ENCODE measurements at places on chromosomes 6 and 20. TPM values are rescaled to one million over a fixed set of nuclear protein-coding genes. Genes with fewer than 3 reads are reported as not detected.

EBF4 gene
- polyA plus RNA-seq, result 31.8 TPM

C6orf163 gene
- 3.0 TPM for polyA plus RNA-seq

DNA sequence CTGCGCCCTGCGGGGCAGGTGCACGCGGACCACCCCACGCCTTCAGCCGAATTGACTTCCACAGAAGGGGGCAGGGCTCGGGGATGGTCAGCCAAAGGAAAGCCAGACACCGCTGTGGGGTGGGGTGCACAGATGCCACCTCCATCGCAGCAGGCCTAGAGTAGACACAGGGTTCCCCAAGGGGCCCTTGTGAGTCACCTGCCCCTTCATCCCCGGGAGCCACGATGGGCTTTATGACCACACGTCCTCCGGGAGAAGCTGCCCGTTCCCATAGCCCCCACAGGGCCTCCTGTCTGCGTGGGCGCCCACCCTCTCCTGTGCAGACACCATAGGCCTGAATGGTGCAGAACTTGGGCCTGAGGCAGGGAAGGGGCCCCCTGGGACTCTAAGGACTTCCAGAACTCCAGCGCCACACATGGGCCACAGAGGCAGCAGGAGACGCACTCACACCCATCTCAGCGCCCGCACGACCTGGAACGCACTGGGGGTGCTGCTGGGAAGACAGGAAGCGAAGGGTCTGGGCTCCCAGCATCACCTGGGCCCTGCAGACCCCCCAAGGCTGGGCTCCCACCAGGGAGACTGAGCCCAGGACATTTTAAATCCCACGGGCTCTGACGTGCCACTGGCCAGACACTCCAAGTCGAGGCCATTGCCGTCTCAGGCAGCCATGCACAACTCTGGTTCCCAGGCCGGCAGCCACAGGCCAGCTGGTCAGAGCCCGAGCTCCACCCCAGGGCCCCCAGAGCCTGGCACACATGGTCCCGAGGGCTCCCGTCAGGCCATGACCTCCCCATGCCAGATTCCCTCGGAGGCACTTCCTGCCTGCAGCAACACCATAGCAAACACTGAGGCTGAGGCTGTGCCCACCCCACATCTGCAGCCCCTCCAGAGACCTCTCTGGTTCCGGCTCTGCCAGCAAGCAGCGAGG lies 134.2 kb downstream of the DLL1 start:
- DNase-seq, result no peak

DNA sequence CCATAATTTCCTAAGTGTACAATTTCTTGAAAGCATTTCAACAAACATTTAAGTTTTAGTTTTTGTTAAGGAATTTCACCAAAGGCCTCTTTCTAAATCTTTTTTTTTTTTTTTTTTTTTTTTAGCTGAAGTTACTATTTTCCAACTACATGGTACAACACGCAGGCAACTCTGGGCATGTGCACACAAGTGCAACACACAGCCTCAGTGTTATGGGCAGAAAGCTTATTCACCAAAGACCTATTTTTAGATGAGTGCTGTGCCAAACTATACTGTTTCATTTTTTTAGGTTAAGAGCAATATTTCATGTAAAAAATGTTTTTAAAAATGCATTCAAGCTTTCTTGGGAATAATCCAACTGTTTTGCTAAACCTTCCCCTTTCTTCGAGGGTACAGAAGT lies 42.0 kb upstream of the MAP3K4 start:
- no peak for DNase-seq

GRCh38 chr20:3786126-3786484 lies 435 bp downstream of the CENPB start:
- DNase-seq, result no peak
